Stimulated activated memory B cell treated with anti-CD40 and anti-IgM and Interleukin-4, amounts not matched to agents 10 μg/mL and 1 μg/mL and 100 μg/mL, for 72 hours (primary cell): ENCODE measurements at places on chromosomes 7 and 10.
A peak's percentile ranks its signal among the peaks of the same experiment; 100 is the strongest.

GRCh38 chr7:46484906-46485305, 563.8 kb upstream of the IGFBP3 start:
- no peak overlapping the region for H3K4me3 ChIP-seq
- ATAC-seq = no peak
- no peak overlapping the region for H3K27ac ChIP-seq

DNA sequence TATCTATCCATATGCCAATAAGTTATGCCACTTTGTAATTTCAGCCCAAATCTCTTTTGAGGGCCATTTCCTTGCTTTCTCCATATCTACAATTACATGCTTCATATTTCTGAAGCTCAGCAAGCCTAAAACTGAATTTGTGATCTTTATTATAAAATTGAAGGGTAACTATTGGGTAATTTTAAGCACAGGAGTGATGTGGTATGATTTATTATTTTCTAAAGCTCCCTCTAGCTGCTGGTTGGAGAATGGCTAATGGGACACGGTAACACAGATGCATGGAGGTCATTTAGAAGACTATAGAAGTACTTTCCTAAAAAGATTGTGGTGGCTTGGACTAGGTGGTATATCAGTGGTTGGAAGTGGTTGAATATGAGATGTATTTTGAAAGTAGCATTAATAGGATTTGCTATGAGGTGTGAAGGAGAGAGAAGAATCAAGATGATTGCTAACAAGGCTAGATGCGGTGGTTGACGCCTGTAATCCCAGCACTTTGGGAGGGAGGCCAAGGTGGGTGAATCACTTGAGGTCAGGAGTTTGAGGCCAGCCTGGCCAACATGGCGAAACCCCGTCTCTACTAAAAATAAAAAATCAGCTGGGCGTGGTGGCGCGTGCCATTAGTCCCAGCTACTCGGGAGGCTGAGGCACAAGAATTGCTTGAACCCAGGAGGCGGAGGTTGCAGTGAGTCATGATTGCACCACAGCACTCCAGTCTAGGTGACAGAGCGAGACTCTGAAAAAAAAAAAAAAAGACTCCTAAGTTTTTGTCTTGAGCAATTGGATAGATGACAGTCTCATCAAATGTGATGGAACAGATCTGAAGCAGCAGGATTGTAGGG, 13.9 kb downstream of the KLHDC10 start:
- no peak overlapping the region for H3K4me3 ChIP-seq
- peaks cover 24% of the 10 kb centered on the region for H3K36me3 ChIP-seq
- no peak for ATAC-seq

DNA sequence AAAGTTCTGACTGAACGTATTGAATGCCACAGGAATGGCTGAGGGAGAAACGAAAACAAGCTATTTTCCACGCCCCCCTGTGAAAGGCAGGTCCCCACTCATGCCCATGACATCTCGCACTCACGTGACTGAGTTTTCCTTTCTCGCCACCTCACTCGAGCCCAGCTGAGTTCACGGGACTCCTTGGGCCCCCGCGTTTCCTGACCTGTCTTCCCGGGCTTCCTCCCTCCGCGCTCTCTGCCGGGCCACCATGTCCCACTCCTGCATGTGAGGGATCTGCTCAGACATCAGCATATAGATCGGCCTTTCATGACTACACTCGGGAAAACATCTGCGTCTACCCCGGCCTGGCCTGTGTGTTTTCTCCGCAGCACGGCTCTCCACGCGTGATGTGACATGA, 226.0 kb upstream of the ADARB2 start:
- H3K4me3 ChIP-seq = no peak overlapping the region
- no peaks in the 10 kb centered on the region for H3K36me3 ChIP-seq
- peaks cover 52% of the 10 kb centered on the region for H3K27me3 ChIP-seq
- no peak overlapping the region for H3K27ac ChIP-seq

DNA sequence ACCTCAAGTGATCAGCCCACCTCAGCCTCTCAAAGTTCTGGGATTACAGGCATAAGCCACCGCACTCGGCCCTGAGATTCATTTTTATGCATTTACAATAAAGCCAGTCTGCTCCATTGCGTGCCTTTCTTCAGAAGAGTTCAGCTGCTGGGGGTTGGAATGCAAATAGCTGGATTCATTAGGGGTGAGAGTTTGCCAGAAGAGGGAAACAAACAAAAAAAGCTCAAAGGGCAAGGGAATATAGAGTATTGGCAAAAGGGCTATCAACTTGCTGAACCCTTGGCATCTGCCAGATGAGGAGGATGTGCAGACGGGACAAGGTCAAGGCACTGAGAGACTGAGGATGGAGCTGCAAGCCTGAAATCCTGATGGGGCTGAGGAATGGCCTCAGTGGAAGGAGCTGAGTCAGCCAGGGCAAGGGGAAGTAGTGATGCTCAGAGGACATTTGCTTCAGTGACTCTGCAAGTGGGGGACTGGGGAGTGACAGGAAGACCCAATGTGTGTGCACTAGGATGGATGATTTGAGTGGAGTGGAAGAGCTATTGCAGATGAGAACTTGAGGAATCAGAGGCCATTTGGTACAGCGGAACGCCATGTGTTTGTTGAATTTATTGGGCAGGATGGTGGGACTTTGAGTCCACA, 75.0 kb upstream of the ARMC3 start:
- H3K27ac ChIP-seq = no peak overlapping the region
- H3K27me3 ChIP-seq = peaks cover 13% of the 10 kb centered on the region
- ATAC-seq = no peak
- peaks cover 13% of the 10 kb centered on the region for H3K4me1 ChIP-seq
- H3K36me3 ChIP-seq = no peaks in the 10 kb centered on the region
- no peak overlapping the region for H3K4me3 ChIP-seq

- H3K27me3 ChIP-seq = no peaks in the 10 kb centered on the region
- peaks cover 29% of the 10 kb centered on the region for H3K36me3 ChIP-seq
- H3K27ac ChIP-seq = peak overlapping the region; percentile 98
- ATAC-seq = no peak
These were observed 1.0 kb downstream of the SRGN start for GRCh38 chr10:69088801-69089501.

DNA sequence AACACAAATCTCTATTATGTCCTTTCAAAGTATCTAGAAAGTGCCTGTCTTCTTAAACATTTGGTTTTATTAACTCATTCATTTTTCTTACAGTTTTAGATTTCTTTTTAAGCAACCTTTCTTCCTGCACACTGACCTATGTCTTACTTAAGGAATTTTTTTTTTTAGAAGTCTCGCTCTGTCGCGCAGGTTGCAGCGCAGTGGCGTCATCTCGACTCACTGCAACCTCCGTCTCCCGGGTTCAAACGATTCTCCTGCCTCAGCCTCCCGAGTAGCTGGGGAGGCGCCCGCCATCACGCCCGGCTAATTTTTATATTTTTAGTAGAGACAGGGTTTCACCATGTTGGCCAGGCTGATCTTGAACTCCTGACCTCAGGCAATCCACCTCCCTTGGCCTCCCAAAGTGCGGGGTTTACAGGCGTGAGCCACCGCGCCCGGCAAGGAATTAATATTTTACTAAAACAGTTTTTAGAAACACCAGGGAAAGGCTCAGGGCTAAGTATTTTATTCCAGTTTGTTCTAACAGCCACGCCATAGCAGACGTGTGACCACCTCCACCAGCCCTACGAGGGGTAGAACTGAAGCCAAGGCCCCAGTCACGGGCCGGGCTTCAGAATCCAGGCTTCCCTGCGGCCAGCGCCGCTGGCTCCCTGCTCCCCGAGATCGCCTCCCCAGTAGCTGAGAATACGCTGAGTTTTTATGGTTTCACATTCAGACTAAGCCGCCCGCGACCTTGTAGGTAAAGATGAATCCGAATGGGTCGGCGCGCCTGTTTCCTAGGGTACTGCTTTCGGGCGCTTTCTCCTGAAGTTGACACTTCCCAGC, 941 bp upstream of the LUC7L2 start:
- peak overlapping the region; percentile 93 for H3K4me3 ChIP-seq
- no peaks in the 10 kb centered on the region for H3K27me3 ChIP-seq
- ATAC-seq = no peak
- H3K27ac ChIP-seq = peak overlapping the region; percentile 95

- ATAC-seq = no peak
- no peak overlapping the region for H3K4me3 ChIP-seq
- H3K27ac ChIP-seq = peak overlapping the region; percentile 70
- peaks cover 84% of the 10 kb centered on the region for H3K4me1 ChIP-seq
- no peaks in the 10 kb centered on the region for H3K27me3 ChIP-seq
These were observed 3.2 kb downstream of the TNS3 start for GRCh38 chr7:47578579-47579270.

DNA sequence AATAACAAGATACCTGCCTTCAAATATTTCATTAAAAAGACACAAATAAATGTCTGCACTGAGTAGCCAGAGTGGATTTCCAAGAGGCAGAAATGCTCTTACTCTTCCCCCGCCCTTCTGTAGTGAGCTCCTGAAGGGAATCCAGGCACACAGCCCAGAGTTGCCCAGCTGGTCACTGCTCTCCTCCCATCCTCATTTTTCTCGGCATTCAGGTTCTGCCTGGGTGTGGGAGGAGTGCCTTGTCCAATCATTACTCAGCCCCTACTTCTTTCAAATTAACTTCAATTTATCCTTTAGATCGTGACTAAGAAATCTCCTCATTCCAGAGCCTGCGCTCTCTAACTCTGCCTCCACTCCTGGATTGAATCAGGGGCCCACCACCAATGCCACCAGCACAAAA, 12.2 kb downstream of the CCDC6 start:
- H3K36me3 ChIP-seq = peaks cover 25% of the 10 kb centered on the region
- H3K4me1 ChIP-seq = peaks cover 80% of the 10 kb centered on the region
- no peak overlapping the region for H3K4me3 ChIP-seq
- peak overlapping the region; percentile 78 for H3K27ac ChIP-seq

DNA sequence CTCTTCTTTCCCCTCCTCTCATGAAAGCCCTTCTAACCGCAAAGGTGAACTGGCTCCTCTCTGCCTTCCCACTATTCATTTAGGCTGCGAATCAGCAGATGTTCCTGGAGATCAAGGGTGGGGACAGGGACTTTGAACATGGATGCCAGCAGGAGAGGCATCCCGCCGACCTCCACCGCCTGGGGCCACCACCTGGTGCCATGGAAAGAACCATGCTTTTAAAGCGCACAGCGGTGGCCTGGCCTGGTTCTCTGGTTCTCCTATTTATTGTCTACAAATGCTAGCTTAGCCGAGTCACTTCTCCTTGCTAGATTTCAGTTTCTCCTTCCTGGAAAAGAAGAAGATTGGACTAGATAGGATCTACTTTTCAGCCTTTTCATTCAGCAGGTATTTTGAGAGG, 43.2 kb upstream of the KCNMA1 start:
- H3K27ac ChIP-seq = no peak overlapping the region
- peaks cover 11% of the 10 kb centered on the region for H3K27me3 ChIP-seq
- H3K36me3 ChIP-seq = no peaks in the 10 kb centered on the region
- no peak overlapping the region for H3K4me3 ChIP-seq

GRCh38 chr10:22754296-22754695, 39.9 kb upstream of the PIP4K2A start:
- no peak overlapping the region for H3K4me3 ChIP-seq
- no peaks in the 10 kb centered on the region for H3K4me1 ChIP-seq
- H3K27me3 ChIP-seq = no peaks in the 10 kb centered on the region
- H3K36me3 ChIP-seq = no peaks in the 10 kb centered on the region
- no peak for ATAC-seq
- H3K27ac ChIP-seq = no peak overlapping the region

GRCh38 chr10:234708-235406, 99.6 kb downstream of the ZMYND11 start:
- H3K36me3 ChIP-seq = peaks cover 23% of the 10 kb centered on the region
- no peaks in the 10 kb centered on the region for H3K27me3 ChIP-seq
- no peak for ATAC-seq
- no peak overlapping the region for H3K27ac ChIP-seq
- H3K4me3 ChIP-seq = no peak overlapping the region
- H3K4me1 ChIP-seq = no peaks in the 10 kb centered on the region

- H3K27ac ChIP-seq = no peak overlapping the region
- no peak for ATAC-seq
- no peaks in the 10 kb centered on the region for H3K27me3 ChIP-seq
- H3K4me1 ChIP-seq = peaks cover 15% of the 10 kb centered on the region
- no peak overlapping the region for H3K4me3 ChIP-seq
These were observed 14.2 kb downstream of the DUSP5 start for GRCh38 chr10:110511734-110512449.

DNA sequence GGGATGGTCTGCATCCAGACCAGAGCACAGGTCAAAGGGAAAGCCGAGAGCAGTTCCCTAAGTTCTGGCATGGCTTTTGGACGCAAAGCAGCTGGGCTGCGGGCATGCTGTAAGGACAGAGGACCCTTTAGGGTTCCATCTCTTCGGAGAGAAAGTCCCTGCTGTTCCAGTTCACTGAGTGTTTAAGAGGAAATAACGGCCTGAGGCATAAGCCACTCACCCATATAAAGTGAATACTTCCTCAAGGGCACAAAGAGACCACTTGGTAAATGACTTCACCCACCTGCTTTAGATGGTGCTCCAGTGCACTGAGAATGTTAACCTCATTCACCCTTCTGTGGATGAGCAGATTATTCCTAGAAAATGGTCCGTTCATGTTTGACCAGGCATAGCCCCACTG, 586.7 kb upstream of the GALNT17 start:
- H3K4me3 ChIP-seq = no peak overlapping the region
- H3K27ac ChIP-seq = no peak overlapping the region
- no peaks in the 10 kb centered on the region for H3K27me3 ChIP-seq
- peak; percentile 64 for ATAC-seq
- H3K36me3 ChIP-seq = peaks cover 10% of the 10 kb centered on the region

GRCh38 chr7:12945901-12946300, 258.5 kb downstream of the ARL4A start:
- H3K27me3 ChIP-seq = no peaks in the 10 kb centered on the region
- H3K36me3 ChIP-seq = no peaks in the 10 kb centered on the region
- no peak for ATAC-seq
- no peak overlapping the region for H3K27ac ChIP-seq

DNA sequence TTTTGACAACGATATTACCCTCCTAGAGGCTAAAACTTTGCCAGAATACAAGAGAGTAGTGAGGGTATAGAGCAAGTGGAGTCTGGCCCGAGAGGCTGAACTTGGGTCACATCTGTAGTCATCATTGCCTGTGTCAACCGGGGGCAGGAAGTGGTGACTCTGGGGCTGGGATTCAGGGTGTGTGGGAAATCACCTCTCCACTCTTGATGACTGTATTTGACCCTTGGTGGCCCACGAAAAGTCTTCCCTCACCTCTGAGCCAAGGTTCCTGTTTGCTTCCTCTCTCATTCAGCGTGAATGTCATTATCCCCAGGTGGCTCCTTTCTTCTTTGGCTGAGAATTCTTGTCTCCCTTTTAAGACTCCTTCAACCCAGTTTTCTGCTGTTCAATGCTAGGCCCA, 240.4 kb downstream of the ABCA13 start:
- H3K4me1 ChIP-seq = no peaks in the 10 kb centered on the region
- no peaks in the 10 kb centered on the region for H3K27me3 ChIP-seq
- H3K36me3 ChIP-seq = no peaks in the 10 kb centered on the region
- no peak for ATAC-seq
- H3K27ac ChIP-seq = no peak overlapping the region

DNA sequence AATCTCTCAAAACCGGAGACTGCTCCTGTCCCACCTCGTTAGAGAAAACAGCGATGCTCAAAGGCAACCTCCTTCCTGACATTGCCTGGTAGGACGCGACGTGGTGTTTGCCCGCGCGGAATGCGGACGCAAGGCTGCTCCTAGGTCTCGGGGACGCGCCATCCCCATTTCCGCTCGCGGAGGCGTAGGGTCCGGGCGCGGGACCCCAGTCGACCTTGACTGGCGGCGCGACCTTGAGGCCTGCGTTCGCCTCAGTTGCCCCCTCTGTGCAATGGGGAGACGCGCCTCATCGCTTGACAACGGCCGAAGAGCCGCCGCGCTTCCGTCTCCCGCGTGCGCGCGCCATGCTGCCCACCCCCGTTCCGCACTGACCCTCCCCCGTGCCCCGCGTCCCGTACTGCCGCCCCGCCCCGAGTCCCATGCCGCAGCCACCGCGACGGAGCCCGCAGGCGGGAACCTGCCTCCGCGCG, 412 bp upstream of the PPIA start:
- peaks cover 35% of the 10 kb centered on the region for H3K36me3 ChIP-seq
- peak overlapping the region; percentile 98 for H3K4me3 ChIP-seq
- no peaks in the 10 kb centered on the region for H3K27me3 ChIP-seq
